ENCODE measurements at places on chromosomes 16 and 17. TPM values are rescaled to one million over a fixed set of nuclear protein-coding genes. Genes with fewer than 3 reads are reported as not detected.

Gene AANAT
- total RNA-seq = not detected

Gene DOC2B
- total RNA-seq = under 0.01 TPM

Gene LSM12
- total RNA-seq = 20.8 TPM

Gene SLC9A5
- total RNA-seq = 0.33 TPM

Gene COG8
- 35.3 TPM for total RNA-seq

Gene KCNJ12
- total RNA-seq = 0.39 TPM

Gene NT5M
- 2.4 TPM for total RNA-seq

Gene NHLRC4
- total RNA-seq = 0.33 TPM

Gene CRYBA1
- not detected for total RNA-seq

Gene GAST
- not detected for total RNA-seq

Gene KRTAP9-8
- not detected for total RNA-seq

Gene ARL6IP1
- 224 TPM for total RNA-seq

Gene HOXB13
- total RNA-seq = not detected

Gene ZNRF1
- 15.8 TPM for total RNA-seq

Gene HOXB6
- total RNA-seq = not detected

Gene MAPT
- not detected for total RNA-seq

Gene SOX15
- total RNA-seq = 9.0 TPM

Gene ABR
- total RNA-seq = 67.2 TPM

Gene BIRC5
- 8.6 TPM for total RNA-seq

Gene CTF1
- 7.5 TPM for total RNA-seq

Gene TOM1L1
- total RNA-seq = 19.2 TPM

Gene C16orf92
- total RNA-seq = not detected

Gene CDRT15
- not detected for total RNA-seq

Gene CDH11
- 124 TPM for total RNA-seq

Gene TBC1D3
- total RNA-seq = not detected

Gene SHISA9
- total RNA-seq = under 0.01 TPM

Gene TMIGD1
- total RNA-seq = not detected

Gene ALOX15B
- 0.11 TPM for total RNA-seq

Gene TEX19
- under 0.01 TPM for total RNA-seq

Gene CNGB1
- not detected for total RNA-seq

Gene WFIKKN1
- 0.33 TPM for total RNA-seq

Gene PRSS8
- total RNA-seq = 66.0 TPM

Gene PLSCR3
- total RNA-seq = 64.1 TPM

Gene KRTAP2-3
- total RNA-seq = 2.3 TPM

Gene ODAD4
- 1.6 TPM for total RNA-seq
